ENCODE measurements at places on chromosomes 2 and 18.

- no peak for DNase-seq
These were observed 237.4 kb downstream of the CAMKMT start for GRCh38 chr2:44599130-44599529.

- no peak for DNase-seq
These were observed 53.6 kb upstream of the ATL2 start for GRCh38 chr2:38430597-38431207.

DNA sequence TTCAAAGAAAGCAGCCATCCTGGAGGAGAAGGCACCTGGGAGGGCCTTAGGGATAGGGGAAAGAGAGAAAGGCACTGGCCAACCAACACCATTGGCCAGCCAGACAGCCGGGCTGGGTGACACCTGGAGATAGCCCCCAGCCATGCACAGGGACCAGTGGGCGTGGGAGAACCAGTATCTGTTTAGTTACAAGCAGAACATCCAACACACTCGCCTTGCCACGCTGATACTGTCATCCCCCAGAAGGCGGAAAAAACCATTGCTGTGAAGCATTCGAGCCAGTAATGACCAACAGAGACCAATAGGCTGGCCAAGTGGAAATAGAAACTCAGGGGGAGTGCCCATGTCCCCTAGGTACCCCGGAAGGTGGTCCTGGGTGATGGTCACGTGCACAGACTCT lies 15.5 kb downstream of the ASPRV1 start:
- DNase-seq, result no peak

DNA sequence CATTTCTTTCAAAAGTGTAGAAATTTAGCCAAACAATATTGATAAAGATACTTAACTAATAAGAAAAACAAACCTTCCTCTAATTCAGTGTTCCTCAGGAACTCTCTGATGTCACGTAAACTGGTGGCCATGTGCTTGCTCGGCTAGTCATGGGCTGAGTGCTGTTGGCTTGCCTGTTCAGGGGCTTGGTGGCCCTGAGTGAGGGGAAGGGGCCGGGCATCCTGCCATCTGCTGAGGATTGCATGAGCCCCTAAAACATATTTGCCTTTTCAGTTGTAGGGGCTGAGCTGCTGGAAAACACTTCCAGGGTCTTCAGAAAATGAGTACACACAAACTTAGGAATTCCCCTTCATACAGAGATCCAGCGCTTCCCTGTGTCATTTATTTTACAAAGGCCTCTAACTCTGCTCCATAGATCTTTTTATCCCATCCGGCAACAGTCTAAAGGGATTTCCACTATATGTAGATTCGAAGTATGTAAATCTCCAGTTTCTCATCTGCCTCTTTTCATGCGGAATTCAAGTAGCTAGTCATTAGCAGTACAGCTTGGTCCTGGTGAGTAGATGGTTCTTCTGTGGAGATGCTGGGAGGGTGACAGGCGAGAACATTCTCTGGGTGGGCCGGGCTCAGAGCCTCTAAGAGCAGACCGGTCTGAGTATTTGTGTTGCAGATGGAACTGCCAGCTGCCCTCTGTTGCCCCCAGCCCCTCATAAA lies 20.1 kb upstream of the NFATC1 start:
- DNase-seq, result no peak

DNA sequence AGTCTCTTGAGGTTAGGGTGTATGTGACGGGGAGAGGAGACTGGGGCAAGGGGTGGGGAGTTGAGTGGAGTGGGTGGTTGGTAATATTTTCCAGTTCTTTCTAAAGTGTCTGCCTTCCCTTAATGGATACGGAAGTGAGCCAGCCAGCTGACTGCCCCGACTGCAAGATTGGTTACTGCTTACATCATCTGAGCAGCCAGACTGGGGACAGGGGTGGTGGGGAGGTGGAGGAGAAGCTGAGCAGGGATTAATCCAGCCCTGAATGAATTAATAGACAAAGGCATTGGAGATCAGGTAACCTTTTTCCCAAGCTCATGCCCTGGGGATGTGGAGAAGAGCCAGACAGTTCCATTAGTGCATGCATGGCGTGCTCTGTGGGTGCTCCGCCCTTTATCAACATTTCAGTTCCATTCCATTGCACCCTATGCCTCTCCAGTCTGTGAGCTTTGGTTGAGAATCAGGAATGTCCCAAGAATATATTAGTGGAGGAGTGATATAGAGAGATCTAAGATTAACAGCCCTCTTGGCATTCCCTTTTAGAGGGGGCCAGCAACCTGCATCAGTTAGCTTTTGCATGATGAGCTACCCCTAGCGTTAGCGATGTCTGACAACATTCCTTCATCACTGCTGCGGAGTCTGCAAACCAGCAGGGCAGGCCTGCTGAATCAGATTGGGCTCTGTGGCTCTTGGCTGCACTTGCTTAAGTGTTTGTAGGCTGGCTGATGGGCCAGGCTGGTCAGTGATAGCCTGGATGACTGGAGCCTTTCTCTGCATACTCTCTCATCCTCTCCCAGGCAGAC lies 67.4 kb downstream of the TNP1 start:
- DNase-seq, result no peak

- no peak for DNase-seq
These were observed 14.0 kb downstream of the CDC42EP3 start for GRCh38 chr2:37657471-37657870.

GRCh38 chr2:132417430-132418035 lies 928 bp downstream of the GPR39 start:
- no peak for DNase-seq

DNA sequence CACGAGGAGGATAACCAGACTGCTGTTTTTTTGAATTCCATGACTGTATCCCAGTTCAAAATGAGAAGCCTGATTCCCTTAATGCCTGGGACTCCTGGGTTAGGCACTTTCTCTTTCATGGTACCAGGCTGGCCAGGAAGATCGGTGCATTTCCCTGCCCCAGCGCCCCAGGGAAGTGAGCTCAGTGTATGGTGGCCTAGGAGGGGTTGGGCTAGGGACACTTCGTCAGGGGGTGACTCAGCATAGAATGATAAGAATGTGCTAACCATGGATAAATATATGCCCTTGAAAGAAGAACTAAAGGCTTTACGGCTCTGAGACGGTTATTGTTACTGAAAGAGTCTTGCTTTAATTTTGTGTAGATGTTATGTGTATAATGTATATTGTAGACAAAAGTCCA lies 27.5 kb upstream of the FAM237A start:
- DNase-seq, result no peak

DNA sequence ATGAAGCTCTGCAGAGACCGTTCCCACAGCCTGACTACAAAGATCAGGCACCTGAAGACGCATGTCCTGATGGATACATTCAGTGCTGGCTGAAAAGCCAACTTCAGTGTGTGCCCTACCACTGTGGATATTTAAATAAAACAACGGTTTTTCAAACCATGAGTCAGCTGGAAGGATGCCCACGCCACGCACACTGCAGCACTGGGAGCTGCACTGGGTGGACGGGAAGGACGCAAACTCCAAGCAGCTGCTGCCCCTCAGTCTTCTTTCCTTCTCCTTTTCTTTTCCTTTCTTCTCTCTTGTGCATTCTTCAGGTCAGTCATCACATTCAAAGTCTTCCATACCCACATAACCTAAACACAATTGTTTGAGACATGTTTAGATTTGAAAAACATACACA lies 7.9 kb downstream of the TMEM18 start:
- no peak for DNase-seq

DNA sequence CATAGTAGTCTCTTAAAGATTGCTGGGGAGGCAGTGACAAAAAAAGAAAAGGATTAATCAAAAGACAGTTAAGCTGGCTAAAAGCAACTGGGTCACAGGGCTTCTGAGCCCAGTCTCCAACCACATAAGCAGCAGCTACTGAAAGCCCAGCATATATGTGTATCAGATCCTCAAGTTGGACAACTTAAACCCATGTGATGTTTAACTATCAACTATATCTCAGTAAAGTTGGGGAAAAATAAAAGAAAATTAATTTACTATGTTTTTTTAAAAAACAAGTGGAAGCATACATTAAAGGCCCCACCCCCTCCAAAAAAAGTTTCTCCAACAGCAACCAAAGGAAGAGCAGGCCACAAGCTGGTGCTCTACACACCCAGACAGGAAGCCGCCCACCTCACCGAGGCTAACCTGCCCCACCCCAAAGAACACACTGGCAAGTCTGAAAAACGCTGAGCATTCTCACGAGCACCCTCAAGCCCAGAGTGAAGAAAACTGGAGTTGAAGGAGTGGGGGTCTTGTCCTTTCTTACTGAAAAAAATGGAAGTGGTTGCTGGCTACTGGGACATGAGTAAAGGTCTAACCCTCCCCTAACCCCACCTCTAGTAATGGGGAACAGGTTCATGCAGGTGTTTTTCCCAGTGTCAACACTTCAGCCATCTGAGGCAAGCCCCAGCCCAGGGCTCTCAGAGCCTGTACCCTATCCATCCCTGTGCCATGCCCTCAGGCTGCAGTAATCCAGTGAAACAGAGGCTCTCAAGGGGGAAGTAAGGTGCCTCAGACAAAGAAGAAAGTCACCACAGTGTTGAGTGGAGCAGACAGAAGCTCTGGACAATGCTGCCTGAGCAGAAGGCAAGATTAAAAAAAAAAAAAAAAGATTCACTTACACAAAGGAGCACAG lies 106.3 kb downstream of the GYPC start:
- DNase-seq, result no peak

- DNase-seq, result no peak
These were observed 160.4 kb upstream of the PID1 start for GRCh38 chr2:229431327-229431954.

Data from stimulated activated CD4-positive, alpha-beta T cell treated with anti-CD3 and anti-CD28 coated beads, Interleukin-1b, Interleukin-23, amount 100 ng/mL, for 1 hour (primary cell).